ENCODE measurements at places on chromosomes 4 and X. TPM values are rescaled to one million over a fixed set of nuclear protein-coding genes. Genes with fewer than 3 reads are reported as not detected.

EXOC1 gene
- 44.7 TPM for total RNA-seq

DNA sequence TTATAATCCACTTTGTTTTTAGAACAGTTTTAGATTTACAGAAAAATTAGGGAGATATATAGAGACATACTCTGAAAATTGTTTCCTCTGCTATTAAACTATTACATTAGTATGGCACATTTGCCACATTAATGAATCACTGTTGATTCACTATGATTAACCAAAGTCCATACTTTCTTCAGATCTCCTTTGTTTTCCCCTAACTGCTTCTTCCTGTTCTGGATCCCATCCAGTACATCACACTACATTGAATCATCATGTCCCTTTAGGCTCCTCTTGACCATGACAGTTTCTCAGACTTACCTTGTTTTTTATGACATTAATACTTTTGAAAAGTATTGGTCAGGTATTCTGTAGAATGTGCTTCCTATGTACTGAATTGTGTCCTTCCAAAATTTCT is 109.2 kb upstream of the EDNRA start:
- H3K27me3 ChIP-seq = no peaks in the 10 kb centered on the region
- H3K4me1 ChIP-seq = peaks cover 39% of the 10 kb centered on the region
- no peak overlapping the region for H3K4me3 ChIP-seq
- no peak overlapping the region for H3K27ac ChIP-seq

GRCh38 chr4:150974750-150975149 is 40.3 kb downstream of the LRBA start:
- H3K27ac ChIP-seq = no peak overlapping the region
- H3K4me1 ChIP-seq = no peaks in the 10 kb centered on the region
- H3K27me3 ChIP-seq = no peaks in the 10 kb centered on the region

IL13RA1 gene
- 55.8 TPM for total RNA-seq

DNA sequence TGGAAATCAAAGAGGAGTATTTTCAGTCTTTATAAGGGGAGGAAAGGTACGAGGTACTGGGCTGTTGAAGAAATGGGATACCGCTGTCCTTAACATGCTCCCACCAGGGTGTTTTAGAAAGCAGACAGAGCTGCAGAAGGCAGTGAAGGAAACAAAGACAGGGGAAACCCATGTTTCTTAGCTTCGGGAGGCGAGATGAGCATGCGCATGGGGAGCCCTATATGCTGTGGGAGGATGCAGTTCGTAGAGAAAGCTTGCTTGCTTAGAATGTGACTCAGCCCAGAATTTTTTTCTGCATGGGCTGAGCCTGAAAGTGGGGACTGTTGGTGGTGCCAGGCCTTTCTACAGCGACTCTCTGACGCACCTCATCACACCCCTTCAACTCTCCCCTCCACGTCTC is 28.8 kb upstream of the SCOC start:
- H3K27me3 ChIP-seq = peaks cover 4% of the 10 kb centered on the region
- no peak overlapping the region for H3K27ac ChIP-seq
- no peaks in the 10 kb centered on the region for H3K36me3 ChIP-seq

CHRNA9 gene
- total RNA-seq = 0.97 TPM

SLIT2 gene
- 24.9 TPM for total RNA-seq

Data from GM23248 (cell line).